Activated T-helper 1 cell treated with anti-CD3 and anti-CD28 coated beads, Interleukin-2, amount 50 U/mL, for 16 hours (primary cell): ENCODE measurements at places on chromosomes 1 and 21.

GRCh38 chr1:227741166-227741870 is 6.1 kb downstream of the SNAP47 start:
- DNase-seq, result no peak

DNA sequence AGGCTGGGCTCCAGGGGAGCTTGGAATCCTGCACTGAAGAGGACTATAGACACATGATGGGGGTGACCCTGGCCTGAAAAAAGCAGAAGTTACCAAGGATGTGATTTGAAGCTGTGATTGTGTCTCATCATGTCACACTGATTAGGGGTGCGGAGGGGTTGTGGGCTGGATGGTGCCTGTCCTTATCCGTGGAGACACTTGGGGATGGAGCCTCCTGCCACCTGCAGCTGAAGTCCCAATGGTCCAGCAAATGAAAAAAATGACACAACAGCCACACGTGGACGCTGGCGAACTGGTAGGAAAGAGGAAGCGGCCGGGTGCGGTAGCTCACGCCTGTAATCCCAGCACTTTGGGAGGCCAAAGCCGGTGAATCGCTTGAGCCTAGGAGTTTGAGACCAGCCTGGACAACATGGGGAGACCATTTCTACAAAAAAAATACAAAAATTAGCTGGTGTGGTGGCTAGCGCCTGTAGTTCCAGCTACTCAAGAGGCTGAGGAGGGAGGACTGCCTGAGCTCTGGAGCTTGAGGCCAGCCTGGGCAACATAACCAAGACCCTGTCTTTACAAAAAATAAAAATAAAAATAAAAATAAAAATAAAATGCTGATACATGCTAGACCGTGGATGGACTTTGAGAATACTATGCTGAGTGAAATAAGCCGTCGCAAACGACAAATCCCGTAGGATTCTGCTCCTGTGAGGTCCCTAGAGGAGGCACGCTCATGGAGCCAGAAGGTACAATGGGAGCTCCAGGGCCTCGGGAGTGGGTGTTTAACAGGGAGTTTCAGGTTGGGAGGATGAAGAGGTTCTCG is 838 bp upstream of the IBA57 start:
- DNase-seq, result no peak

- DNase-seq, result no peak
These were observed 33.8 kb downstream of the GDAP2 start for GRCh38 chr1:117895482-117896114.

DNA sequence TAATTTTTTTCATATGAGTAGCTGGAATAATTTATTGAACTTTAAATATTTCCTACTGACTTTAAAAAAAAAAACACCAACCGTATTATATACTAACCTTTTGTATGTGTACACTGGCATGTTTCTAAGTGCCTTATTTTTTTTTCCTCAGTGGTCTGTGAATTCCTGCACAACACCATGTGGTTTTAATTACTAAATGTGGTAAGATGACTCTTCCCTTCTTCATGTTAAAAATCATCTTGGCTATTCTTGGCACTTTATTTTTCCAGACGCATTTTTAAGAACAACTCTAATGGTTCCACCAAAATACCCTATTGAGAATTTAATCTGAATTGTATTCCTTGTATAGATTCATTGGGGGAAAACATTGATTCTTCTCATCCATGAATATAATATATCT is 28.4 kb downstream of the PPP2R5A start:
- no peak for DNase-seq

GRCh38 chr1:97013941-97014340 is 292.4 kb downstream of the PTBP2 start:
- DNase-seq, result no peak

- DNase-seq, result no peak
These were observed 32.1 kb downstream of the EXTL2 start for GRCh38 chr1:100862591-100862990.

- DNase-seq, result no peak
These were observed 27.1 kb downstream of the KAZN start for GRCh38 chr1:14625572-14625971.

- DNase-seq, result no peak
These were observed 36.3 kb upstream of the TTC34 start for GRCh38 chr1:2837823-2838222.

DNA sequence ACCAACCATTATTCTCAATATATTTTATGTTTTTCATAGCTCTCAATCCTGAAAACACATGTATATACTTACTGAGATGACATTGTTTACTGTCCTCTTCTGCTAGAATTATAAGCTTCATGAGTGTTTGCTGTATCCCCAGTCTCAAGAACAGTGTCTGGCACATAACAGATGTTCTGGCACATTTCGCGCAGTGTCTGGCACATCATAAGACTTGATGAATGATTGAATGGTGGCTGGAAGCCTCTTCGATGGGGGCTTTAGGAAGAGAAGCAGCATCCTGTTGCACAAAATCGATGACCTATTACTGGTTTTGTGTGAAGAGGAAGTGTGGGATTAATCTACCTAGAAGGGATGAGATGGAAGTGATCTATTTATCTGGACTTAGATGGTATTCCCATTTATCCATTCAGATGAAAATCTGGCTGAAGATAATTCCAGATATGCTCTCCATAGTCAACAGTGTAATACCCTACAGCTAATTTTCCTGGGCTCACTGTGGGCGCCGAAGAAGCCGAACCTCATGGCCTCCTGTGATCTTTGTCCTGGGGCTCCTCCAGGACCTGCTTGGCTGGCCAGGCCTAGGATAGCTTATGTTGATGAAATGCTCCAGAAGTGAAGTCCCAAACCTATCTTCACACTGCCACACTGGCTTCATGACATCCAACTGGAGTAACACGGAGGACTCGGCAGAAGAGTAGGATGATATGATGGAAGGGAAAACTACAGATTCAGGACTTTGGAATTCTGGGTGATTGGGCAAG is 26.5 kb downstream of the CD34 start:
- DNase-seq, result no peak

- DNase-seq, result no peak
These were observed 2.9 kb downstream of the MTARC1 start for GRCh38 chr1:220789532-220790147.

DNA sequence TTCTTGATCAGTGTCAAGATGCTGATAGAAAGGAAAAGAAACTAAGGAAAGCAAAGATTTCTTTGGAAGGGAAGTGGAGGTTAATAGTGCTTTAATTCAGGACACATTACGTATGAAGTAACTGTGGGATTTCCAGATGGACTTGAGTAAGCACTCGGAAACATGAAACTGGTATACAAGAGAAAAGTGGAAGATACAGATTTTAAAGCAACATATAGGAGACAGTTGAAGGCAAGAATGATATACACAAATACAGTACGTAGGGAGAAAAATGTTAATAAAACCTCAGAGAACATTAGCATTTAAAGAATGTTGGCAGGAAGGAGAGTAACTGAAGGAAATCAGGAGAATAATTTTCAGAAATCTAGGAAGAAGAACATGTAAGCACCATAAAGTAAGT is 730.9 kb upstream of the ADGRL2 start:
- no peak for DNase-seq

DNA sequence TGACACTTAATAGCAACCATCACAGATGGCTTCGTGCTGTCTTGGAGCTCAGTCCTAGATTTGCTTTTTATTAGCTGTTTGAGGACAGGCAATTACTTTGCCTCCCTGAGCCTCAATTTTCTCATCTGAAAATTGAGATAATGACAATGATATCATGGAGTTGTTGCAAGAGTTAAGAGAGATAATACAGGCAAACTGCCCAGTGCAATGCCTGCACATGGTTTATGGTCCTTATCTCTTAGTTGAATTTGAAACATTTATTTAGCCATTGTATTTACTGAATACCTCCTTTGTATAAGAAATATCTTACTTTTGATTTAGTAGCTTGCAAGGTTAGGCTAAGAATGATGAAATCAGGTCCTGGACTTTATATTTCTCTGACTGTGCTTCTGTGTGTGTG is 17.7 kb downstream of the KCNA2 start:
- no peak for DNase-seq
